ENCODE measurements at places on chromosomes 5 and 9. TPM values are rescaled to one million over a fixed set of nuclear protein-coding genes. Genes with fewer than 3 reads are reported as not detected.

DNA sequence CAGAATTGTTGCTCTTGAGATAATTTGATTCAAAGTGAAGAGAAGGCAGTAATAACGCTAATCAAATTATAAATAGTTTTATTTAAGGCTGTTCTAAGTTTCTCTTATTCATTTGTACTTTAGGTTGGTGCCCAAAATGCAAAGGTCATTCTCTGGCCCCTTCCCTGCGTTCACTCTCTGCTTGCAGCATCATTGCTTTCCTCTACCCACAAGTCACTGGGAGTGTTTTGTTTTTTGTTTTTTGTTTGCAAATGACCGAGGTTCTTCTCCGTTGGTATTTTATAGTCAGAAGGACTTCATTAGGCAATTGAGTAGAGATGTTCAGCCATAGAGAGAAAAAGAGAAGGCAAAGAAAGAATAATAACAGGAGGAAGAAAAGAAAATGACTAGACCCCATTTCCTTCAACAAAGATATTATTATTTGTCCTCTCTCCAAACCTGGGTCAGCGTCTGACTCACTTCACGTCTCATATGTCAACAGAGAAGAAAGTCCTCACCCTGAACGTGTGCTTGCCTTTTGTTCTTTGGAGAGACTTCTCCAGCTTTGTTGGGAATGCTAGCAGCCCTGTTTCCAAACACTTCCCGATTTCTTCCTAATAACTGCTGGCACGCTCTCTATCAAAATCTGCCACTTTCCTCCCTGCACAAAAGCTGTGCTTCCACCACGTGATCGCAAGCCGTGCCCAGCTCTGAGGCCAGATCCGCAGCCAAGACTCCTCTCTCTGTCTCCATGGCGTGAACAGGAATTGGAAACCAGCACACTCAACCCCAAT is 119.8 kb downstream of the EBF1 start:
- H3K36me3 ChIP-seq, result no peaks in the 10 kb centered on the region
- DNase-seq, result no peak
- no peak overlapping the region for H3K4me3 ChIP-seq

DNA sequence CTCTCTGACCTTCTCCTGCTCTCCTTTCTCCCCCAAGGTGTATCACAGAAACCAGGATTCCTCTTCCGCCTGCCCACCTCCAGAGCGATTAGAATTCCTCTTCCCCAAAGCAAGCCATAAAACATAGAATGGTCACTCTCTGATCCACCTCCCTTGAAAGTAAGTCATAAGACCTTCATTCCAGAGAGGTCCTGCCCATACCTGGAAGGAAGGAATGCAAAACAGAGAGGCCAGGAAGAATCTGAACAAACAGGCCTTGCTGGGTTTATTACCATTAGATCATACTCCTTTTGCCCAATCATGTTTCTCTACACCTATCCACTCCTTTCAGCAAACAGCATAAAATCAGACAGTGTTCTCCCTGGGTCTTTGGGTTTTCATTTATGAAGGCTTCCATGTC is 21.0 kb downstream of the CDKL3 start:
- H3K4me1 ChIP-seq, result no peaks in the 10 kb centered on the region
- H3K27me3 ChIP-seq, result no peaks in the 10 kb centered on the region
- H3K4me3 ChIP-seq, result no peak overlapping the region
- DNase-seq, result no peak

DNA sequence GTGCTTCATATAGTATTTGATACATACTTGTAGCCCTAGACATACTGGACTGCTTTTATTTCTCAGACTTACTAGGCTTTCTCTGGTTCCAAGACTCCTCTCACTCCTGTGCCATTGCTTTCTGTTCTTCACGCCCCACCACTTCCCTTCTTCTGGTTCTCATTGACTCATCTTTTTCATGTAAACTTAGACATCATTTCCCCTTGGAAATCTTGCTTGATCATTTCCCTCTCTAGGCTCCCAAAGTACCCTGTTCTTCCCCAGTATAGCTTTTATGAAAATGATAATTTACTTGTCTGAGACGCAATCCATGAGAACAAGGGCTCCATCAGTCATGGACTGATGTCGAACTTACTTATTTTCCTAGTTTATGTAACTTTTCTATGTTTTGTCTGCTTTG is 83.5 kb downstream of the TLR4 start:
- H3K4me1 ChIP-seq, result no peaks in the 10 kb centered on the region
- H3K36me3 ChIP-seq, result no peaks in the 10 kb centered on the region
- H3K27me3 ChIP-seq, result no peaks in the 10 kb centered on the region
- H3K27ac ChIP-seq, result no peak overlapping the region

GRCh38 chr5:160341309-160341870 is 29.0 kb upstream of the CCNJL start:
- no peak for DNase-seq
- H3K36me3 ChIP-seq, result no peaks in the 10 kb centered on the region
- no peak overlapping the region for H3K27ac ChIP-seq
- no peaks in the 10 kb centered on the region for H3K27me3 ChIP-seq
- no peak overlapping the region for H3K4me3 ChIP-seq
- H3K4me1 ChIP-seq, result no peaks in the 10 kb centered on the region

GRCh38 chr5:125160787-125161502 is 414.5 kb upstream of the ZNF608 start:
- H3K4me1 ChIP-seq, result no peaks in the 10 kb centered on the region
- DNase-seq, result no peak
- peaks cover 1% of the 10 kb centered on the region for H3K27me3 ChIP-seq
- no peaks in the 10 kb centered on the region for H3K36me3 ChIP-seq
- H3K4me3 ChIP-seq, result no peak overlapping the region

DNA sequence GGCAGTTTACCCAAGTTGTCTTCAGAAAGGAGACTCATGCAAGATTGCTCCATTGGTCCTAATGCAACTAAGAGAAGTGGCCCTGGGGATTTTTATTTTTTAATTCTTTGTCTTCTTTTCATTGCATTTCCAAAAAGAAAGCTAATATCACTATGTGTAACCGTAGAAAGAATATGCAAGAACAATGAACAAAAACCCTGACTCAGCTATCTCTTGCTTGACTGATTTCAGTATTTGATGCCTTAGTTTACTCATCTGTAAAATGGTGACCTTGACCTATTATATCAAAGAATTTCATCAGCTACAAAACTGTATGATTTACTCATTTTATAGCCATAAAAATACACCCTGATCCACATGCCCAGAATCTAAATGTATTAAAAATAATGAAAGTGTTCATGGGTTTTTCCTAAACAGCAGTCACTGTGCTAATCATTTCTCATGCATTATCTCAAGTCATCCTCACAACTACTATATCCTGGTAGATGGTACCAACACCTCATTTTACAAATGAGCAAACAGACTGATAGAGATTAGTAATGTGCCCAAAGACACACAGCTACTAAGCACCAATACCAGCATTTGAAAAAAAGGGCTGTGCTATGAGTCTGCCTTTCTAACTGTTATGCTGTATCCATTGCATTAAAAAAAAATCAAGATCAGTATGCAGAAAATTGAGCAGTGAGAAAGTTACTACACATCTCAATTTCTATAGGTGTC is 185.7 kb downstream of the MLLT3 start:
- no peaks in the 10 kb centered on the region for H3K27me3 ChIP-seq
- peaks cover 6% of the 10 kb centered on the region for H3K36me3 ChIP-seq
- no peak for DNase-seq
- H3K27ac ChIP-seq, result no peak overlapping the region
- no peak overlapping the region for H3K4me3 ChIP-seq

DNA sequence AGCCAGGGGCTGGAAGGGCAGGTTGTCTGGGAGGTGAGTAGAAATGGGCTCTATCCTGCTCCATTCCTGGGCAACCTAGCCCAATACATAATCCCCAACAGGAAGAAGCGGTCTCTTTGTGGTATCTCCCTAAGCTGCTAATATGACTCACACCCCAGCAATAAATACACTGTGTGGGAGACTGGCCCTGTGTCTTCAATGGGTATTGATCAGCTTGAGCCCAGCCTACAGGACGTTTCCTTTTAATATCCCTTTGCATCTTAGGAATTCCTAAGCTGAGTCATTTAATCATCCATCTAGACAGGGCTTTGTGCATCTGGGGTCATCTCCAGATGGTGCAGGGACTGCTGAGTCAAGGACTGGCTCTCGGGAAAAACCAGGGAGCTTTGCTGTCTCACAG is 207.0 kb upstream of the PANK3 start:
- peaks cover 2% of the 10 kb centered on the region for H3K27me3 ChIP-seq
- no peak overlapping the region for H3K4me3 ChIP-seq
- H3K4me1 ChIP-seq, result peaks cover 13% of the 10 kb centered on the region
- peaks cover 2% of the 10 kb centered on the region for H3K36me3 ChIP-seq

Gene ATG10
- total RNA-seq, result 4.7 TPM

Measured in activated CD4-positive, alpha-beta T cell treated with anti-CD3 and anti-CD28 coated beads for 36 hours (primary cell).